Fibroblast of skin of scalp (primary cell): ENCODE measurements at places on chromosomes 1 and 21.

DNA sequence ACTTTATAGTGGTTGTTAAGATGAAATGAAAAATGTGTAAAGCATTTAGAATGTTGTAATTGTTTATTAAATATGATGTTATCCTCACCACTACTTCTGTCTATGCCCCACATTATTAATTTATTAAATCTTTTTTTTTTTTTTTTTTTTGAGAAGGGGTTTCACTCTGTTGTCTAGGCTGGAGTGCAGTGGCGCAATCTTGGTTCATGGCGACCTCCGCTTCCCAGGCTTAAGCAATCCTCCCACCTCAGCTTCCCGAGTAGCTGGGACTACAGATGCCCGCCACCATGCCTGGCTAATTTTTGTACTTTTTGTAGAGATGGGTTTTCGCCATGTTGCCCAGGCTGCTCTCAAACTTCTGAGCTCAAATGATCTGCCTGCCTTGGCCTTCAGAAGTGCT, 7.5 kb downstream of the KCNA10 start:
- no peak for DNase-seq

GRCh38 chr1:175067362-175068106, at the start of gene TNN:
TSS of gene TNN (plus strand) at chr1:175067833. CDS start at chr1:175077419, 9,586 bp downstream.
- no peak for DNase-seq

GRCh38 chr1:151006327-151007052, at the start of gene MINDY1:
TSS of gene MINDY1 (minus strand) at chr1:151006902. CDS start at chr1:151002617, 4,285 bp downstream.
- peak; percentile 83 for DNase-seq

DNA sequence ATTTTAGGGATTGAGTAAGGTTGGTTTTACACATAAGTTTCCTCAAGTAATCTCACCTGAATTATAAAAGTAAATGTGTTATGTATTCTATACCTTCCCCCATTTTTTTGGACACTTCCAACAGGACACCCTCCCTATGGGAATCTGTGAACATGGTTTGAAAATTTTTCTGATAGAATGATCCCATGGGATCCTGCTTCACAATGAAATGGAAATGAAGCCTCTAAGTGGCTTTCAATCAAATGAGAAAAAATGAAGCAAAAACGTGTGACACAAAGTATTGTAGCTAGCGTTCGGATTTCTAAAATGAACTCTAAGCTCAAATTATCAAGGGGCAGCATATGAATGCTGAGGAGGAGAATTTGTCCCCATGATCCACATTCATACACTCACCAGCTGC, 1006.8 kb downstream of the ADGRL2 start:
- DNase-seq = no peak

DNA sequence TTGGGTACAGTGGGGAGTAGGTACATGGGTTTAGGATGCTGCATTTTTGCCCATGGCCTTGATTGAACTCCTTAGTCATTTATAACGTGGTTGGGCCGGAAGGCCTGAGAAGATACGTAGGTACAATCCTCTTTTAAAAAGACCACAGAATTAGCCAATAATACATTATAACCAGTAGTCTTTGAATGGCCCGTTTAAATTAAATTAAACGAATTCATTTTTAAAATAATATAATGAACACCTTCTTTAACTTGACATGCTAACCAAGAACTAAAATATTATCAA, 20.1 kb upstream of the ADAR start:
- DNase-seq = no peak

- DNase-seq = no peak
These were observed 604.8 kb upstream of the CXADR start for GRCh38 chr21:16908077-16908476.

DNA sequence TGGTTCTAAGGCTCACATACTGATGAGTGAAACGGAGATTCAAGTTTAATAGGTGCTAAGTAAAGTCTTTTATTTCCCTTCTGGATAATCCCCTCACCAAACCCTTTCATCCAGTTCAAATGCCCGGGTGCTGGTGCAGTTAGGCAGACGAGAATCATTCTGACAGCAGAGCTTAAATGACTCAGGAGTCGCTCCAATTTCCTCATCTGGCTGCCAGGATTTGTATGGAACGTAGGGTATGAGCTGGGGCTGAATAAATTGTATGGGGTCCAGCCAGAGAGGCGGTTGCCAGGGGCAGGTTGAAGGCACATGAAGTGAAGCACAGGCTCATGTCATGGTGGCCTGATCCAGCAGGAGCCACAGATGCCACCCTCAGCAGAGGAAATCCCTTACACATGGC, 76.0 kb downstream of the PAPPA2 start:
- no peak for DNase-seq

- DNase-seq = no peak
These were observed 127.9 kb downstream of the CSMD2 start for GRCh38 chr1:34037109-34037508.

DNA sequence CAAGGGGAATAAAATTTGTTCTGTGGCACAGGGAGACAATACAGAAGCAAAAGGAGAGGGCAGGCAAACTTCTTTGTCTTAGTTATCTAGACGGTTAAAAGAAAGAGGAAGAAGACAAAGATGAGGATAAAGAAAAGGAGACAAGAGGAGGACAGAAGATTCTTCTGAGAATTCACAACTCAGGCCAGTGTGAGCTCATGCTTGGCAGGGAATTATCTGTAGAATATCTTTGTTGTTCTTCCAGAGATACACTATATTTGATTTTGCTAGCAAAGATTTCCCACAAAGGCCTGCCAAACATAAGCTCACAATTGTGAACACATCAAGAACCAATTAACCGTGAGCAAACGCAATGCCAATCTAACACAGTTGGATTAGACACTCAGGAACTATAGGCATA, 21.4 kb downstream of the SLC16A1 start:
- peak; percentile 11 for DNase-seq

GRCh38 chr1:198162091-198162767, 5.4 kb downstream of the NEK7 start:
- no peak for DNase-seq
